ENCODE measurements at places on chromosomes 5 and 9.

DNA sequence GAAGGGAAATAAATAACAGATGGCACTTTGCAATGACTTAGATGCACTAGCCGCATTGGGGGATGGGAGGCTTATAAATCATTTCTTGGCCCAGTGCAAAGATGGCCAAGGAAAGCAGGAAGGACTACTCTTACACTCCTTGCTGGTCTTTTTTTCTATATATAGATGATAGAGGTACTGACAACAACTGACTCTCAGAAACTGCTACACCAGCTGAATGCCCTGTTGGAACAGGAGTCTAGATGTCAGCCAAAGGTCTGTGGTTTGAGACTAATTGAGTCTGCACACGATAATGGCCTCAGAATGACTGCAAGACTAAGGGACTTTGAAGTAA lies 1.7 kb downstream of the CCNG1 start:
- H3K4me1 ChIP-seq = peaks cover 24% of the 10 kb centered on the region
- no peak for DNase-seq
- H3K27me3 ChIP-seq = no peaks in the 10 kb centered on the region
- no peak overlapping the region for H3K4me3 ChIP-seq
- no peak overlapping the region for H3K27ac ChIP-seq

DNA sequence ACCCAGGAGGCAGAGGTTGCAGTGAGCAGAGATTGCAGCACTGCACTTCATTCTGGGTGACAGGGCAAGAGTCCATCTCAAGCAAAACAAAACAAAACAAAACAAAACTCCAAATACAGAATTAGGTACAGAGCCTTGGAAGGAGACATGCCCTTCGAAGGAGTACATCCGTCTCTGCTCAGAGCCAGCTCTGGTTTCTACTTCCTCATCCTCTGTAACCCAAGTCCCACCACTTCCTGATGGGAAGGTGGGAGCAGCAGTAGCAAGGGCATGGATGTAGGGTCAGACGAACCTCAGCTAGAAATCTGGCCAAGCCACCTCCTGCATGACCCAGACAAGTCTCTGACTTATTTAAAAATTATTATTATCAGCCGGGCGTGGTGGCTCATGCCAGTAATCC lies 16.5 kb upstream of the STXBP1 start:
- no peak for DNase-seq
- no peaks in the 10 kb centered on the region for H3K36me3 ChIP-seq
- H3K4me3 ChIP-seq = no peak overlapping the region
- H3K4me1 ChIP-seq = no peaks in the 10 kb centered on the region
- H3K27me3 ChIP-seq = no peaks in the 10 kb centered on the region
- H3K27ac ChIP-seq = no peak overlapping the region

DNA sequence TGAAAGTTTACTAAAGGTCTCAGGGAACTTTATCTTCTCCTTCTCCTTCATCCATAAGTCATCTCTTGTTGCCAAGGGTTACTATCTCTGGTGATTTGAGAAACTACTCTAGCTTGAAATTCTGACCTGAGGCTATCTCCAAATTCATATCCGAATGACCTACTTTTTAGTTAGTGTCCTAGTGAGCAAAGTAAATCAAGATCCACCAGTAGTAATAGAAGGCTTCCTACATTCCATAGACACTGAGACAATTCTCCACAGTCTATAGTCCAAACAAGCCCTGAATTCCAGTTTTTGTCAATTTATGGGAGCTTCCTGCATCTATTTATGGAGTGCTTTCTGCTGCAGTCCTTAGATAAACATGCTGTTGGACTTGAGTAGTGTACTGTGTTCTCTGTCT lies 5.0 kb downstream of the IL7R start:
- peak overlapping the region; percentile 80 for H3K4me3 ChIP-seq
- peaks cover 58% of the 10 kb centered on the region for H3K36me3 ChIP-seq

DNA sequence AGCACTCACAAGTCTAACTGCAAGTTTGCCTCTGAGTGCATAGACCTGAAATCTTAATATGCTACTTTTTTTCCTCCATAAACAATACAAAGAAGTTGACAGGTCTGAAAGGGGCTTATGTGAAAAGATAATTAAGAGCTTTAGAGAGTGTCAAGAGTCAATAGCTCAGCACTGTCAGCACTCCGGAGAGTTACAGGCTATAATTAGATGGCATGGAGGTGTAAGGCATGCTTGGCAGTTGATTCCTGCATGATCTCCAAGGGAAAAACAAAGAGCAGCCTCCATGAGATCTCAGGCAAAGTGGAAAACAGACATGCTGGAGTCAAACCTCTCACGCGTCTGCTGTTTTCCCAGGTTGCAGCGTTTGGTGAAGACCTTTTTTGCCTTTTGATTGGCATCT lies 468.7 kb downstream of the TLE4 start:
- H3K27me3 ChIP-seq = no peaks in the 10 kb centered on the region
- no peaks in the 10 kb centered on the region for H3K36me3 ChIP-seq
- no peak for DNase-seq
- no peak overlapping the region for H3K4me3 ChIP-seq
- H3K4me1 ChIP-seq = no peaks in the 10 kb centered on the region

GRCh38 chr5:592158-592557 lies 20.0 kb upstream of the CEP72 start:
- H3K4me1 ChIP-seq = no peaks in the 10 kb centered on the region
- peaks cover 3% of the 10 kb centered on the region for H3K27me3 ChIP-seq
- no peak overlapping the region for H3K27ac ChIP-seq
- H3K4me3 ChIP-seq = no peak overlapping the region
- no peak for DNase-seq

- no peak overlapping the region for H3K4me3 ChIP-seq
- peaks cover 11% of the 10 kb centered on the region for H3K4me1 ChIP-seq
- no peak for DNase-seq
- no peaks in the 10 kb centered on the region for H3K36me3 ChIP-seq
Measured at GRCh38 chr5:168408561-168409305, 77.5 kb upstream of the RARS1 start.

DNA sequence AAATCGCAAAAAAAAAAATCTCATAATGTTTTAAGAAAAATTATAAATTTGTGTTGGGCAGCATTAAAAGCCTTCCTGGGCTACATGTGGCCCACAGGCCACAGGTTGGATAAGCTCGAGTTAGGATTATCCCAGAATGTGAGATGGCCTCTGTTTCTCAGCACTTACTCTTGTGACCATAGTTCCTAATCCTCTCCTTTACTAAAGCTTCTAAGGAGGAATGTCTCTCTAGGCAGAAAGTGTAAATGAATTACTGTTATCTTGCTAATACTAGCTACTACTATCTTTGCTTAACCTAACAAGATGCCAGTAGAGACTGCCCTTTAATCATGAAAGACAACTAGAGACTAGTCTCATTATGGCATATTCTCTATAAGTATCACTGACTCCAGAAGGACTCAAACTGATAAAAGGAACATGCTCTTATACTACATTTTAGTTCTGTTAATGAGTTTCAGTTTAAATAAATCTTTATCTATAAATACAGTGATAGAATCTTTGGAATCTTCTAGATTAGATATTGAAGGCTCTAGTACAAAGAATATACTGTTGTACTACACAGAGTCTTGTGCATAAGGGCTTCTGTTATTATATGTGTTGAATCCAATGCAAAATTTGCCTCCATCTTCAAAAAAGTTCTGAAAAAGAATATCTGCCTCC lies 13.8 kb downstream of the INVS start:
- no peaks in the 10 kb centered on the region for H3K27me3 ChIP-seq
- no peak for DNase-seq
- H3K4me3 ChIP-seq = no peak overlapping the region
- no peaks in the 10 kb centered on the region for H3K36me3 ChIP-seq

GRCh38 chr9:89274838-89275237 lies 36.2 kb upstream of the CKS2 start:
- H3K27me3 ChIP-seq = no peaks in the 10 kb centered on the region
- no peak overlapping the region for H3K27ac ChIP-seq
- no peak overlapping the region for H3K4me3 ChIP-seq
- no peak for DNase-seq
- peaks cover 8% of the 10 kb centered on the region for H3K4me1 ChIP-seq

DNA sequence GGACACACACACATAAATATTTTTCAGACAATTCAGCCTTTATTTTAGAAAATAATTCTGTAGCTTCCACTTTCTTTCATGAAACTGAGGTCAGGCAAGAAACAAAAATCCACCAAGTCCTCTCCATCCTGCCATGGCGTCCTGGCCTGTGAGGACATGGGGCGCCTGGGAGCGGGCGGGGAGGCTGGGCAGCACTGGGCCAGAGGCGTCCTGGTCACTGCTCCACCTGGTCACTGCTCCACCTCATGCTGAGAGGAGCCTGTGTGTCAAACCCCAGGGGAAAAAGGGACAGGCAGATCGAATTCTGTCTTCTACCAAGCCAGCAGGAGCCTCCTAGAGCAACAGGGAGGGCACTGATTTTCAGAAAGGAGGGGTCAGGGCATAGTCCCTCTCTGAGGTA lies 12.1 kb downstream of the MGAT1 start:
- H3K4me3 ChIP-seq = no peak overlapping the region
- no peak for DNase-seq
- H3K27me3 ChIP-seq = no peaks in the 10 kb centered on the region
- H3K27ac ChIP-seq = no peak overlapping the region
- H3K36me3 ChIP-seq = peaks cover 63% of the 10 kb centered on the region

DNA sequence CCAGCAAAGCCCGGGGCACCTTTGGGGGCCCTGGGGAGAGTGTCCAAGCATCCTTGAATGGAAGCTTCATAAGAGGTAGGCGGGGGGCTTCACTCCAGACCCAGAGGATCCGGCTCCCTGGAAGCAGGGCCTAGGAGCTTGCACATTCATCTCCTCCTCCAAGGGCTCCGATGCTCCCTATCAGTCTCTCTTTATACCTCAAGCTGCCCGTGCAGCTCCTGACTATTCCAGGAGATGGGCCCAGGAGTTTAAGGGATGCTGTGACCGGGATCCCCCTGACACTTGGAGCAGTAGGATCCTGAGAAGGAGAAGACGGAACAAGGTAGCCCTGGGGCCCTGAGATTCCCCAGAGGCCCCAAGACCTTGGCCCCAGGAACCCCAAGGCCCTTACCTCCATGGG lies 25.9 kb downstream of the CSF1R start:
- no peak overlapping the region for H3K4me3 ChIP-seq
- no peaks in the 10 kb centered on the region for H3K36me3 ChIP-seq
- no peaks in the 10 kb centered on the region for H3K4me1 ChIP-seq

GRCh38 chr9:133050142-133050541 lies 11.6 kb upstream of the CEL start:
- no peaks in the 10 kb centered on the region for H3K27me3 ChIP-seq
- no peak overlapping the region for H3K4me3 ChIP-seq
- no peak overlapping the region for H3K27ac ChIP-seq
- no peak for DNase-seq

DNA sequence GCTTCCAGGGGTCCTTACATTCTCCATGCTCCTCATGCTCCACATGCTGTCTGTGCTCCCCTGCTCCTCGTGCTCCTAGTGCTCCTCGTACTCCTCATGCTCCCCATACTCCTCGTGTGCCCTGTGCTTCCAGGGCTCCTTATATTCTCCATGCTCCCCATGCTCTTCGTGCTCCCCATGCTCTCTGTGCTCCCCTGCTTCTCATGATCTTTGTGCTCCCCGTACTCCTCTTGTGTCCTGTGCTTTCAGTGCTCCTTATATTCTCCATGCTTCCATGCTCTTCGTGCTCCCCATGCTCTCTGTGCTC lies 51.9 kb downstream of the TRIP13 start:
- DNase-seq = no peak
- no peaks in the 10 kb centered on the region for H3K4me1 ChIP-seq
- no peak overlapping the region for H3K27ac ChIP-seq

DNA sequence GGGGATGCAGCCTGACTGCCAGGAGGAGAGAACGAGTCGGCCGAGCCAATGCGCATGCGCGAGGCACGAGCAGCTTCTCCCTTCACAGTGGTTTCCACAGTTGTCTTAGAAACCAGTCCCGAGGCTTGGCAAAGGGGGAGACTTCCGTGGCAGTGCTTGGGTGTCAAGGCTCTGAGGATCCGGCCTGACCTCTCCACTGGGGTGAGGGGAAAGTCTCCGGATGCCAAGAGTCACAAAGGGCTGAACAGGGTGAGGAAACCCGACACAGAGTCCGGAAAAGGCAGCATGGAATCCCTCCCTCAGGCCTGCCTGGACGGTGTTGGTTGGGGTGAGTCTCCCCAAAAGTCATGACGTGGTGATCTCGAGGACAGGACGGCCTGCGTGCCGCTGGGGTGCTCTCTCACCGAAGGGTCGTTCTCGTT lies 475.5 kb downstream of the SPATA31A7 start:
- H3K4me1 ChIP-seq = no peaks in the 10 kb centered on the region
- no peaks in the 10 kb centered on the region for H3K27me3 ChIP-seq
- no peak overlapping the region for H3K27ac ChIP-seq
- DNase-seq = no peak
- H3K4me3 ChIP-seq = no peak overlapping the region
- H3K36me3 ChIP-seq = no peaks in the 10 kb centered on the region

DNA sequence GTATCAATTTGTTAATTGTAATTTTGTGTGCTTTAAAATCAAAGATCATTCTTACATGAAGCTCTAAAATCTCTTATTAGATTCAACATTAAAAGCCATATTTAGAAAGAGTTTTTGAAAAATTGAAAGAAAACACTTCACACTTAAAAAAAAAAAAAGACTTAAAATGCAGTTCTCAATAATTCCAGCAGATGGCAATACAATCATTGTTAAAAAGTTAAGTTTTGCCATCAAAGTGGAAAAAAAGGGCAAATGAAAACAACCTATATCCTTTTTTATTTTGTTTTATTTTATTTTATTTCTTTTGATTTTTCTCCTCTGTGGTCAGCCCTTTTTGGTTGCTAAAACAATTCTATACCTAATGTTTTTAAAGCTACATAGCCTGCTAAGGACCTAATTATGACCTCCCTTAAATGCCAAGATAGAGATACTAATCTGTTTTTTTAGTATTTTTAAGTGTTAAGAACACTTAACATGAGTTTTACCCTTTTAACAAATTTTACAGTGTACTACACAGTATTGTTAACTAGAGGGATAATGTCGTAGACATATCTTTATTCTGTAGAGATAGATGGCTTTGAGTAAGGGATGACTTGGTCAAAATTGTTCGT lies 154.2 kb upstream of the DAB2 start:
- no peaks in the 10 kb centered on the region for H3K36me3 ChIP-seq
- no peaks in the 10 kb centered on the region for H3K27me3 ChIP-seq
- DNase-seq = no peak
- no peak overlapping the region for H3K4me3 ChIP-seq
- H3K27ac ChIP-seq = no peak overlapping the region
- H3K4me1 ChIP-seq = no peaks in the 10 kb centered on the region

DNA sequence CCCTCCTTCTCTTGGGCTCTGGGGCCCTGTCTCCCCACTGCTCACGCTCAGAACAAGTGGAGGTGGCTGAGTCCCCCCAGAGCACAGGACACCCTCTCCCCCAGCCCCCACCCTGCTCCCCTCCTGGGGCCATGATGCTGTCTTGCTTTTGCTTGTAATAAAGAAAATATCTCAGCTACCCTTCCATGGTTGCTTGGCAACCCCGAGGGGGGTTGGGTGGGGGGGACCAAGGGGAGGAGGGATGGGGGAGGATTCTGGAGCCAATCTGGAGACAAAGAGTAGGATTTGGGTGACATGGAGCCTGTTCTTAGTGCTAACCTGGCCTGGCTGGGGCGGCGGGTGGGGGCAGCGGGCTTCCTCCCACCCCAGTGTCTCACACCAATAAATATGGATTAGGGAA lies 16.1 kb upstream of the CERCAM start:
- no peak for DNase-seq
- H3K27me3 ChIP-seq = no peaks in the 10 kb centered on the region
- no peaks in the 10 kb centered on the region for H3K4me1 ChIP-seq
- H3K36me3 ChIP-seq = no peaks in the 10 kb centered on the region

- H3K27ac ChIP-seq = no peak overlapping the region
- no peaks in the 10 kb centered on the region for H3K4me1 ChIP-seq
- no peaks in the 10 kb centered on the region for H3K36me3 ChIP-seq
- H3K4me3 ChIP-seq = no peak overlapping the region
- DNase-seq = no peak
Measured at GRCh38 chr5:38872826-38873225, 27.0 kb downstream of the OSMR start.

- H3K27me3 ChIP-seq = no peaks in the 10 kb centered on the region
- DNase-seq = no peak
- H3K4me1 ChIP-seq = no peaks in the 10 kb centered on the region
- no peak overlapping the region for H3K27ac ChIP-seq
Measured at GRCh38 chr5:128669803-128670202, 131.8 kb upstream of the FBN2 start.

Measured in naive thymus-derived CD4-positive, alpha-beta T cell (primary cell).